NAMALWA (cell line): ENCODE measurements at places on chromosomes 2 and 18.

- no peak for DNase-seq
Measured at GRCh38 chr2:4507661-4508060, 804.3 kb downstream of the DCDC2C start.

- no peak for DNase-seq
Measured at GRCh38 chr2:239146741-239147181, 254.1 kb downstream of the HDAC4 start.

GRCh38 chr18:49892148-49892924, 79.0 kb upstream of the ACAA2 start:
- DNase-seq: no peak

- no peak for DNase-seq
Measured at GRCh38 chr2:151102226-151102625, 159.4 kb downstream of the RBM43 start.

- DNase-seq: no peak
Measured at GRCh38 chr2:20071397-20072383, 20.3 kb upstream of the LAPTM4A start.

GRCh38 chr2:120237491-120237902, 14.3 kb upstream of the TMEM185B start:
- no peak for DNase-seq

DNA sequence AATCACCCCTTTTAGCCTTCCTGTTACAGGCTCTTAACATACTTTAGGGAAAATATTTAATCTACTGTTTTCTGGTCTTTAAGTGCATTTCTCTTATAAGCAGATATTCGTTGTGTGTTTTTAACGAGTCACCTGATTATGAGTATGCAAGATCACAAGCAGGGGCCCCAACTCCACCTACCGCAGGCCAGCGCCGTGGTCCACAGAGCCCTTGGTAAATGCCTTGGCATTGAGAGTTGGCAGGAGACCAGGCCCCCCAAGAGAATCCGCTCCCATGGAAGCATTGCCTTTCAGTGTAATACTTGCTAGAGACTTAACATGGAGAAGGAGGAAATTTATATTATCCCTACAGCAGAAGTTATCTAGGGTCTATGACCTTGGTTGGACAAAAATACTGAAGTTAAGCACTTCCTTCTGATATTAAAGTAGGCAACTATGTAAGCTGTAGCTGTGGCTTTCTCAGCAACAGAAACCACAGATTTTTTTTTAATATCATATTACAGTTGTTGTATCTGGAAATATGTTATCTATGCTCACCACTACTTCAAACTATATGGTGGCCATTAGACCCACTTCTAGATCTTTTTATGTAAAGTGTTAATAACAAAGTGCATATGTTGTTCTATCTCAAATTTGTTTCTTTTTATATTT, 241.8 kb upstream of the MGAT5 start:
- no peak for DNase-seq

GRCh38 chr2:35871672-35872071, 483.9 kb upstream of the CRIM1 start:
- no peak for DNase-seq

GRCh38 chr2:165161510-165161909, 42.3 kb downstream of the SCN3A start:
- DNase-seq: no peak

- DNase-seq: no peak
Measured at GRCh38 chr18:5746844-5747243, 148.5 kb downstream of the TMEM200C start.

GRCh38 chr2:232260075-232260474, 118.5 kb upstream of the ALPP start:
- DNase-seq: no peak

DNA sequence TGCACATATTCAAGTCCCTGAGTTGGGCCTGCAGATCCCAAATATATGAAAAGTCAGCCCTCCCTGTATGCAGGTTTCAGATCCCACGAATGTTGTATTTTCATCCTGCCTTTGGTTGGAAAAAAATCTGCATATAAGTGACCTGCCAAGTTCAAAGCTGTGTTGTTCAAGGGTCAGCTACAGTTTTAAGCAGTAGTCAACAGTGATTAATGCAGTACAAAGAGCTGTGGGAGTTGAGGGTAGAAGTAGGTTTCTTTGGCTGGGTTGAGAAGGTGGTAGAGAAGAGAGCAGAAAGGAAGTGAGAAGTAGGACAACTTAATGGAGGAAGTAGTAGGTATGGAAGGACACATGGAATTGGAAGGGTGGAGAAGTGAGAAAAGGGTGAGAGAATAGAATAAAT, 127.9 kb downstream of the ANKRD44 start:
- DNase-seq: no peak

GRCh38 chr2:38497670-38498037, 105.1 kb downstream of the HNRNPLL start:
- DNase-seq: no peak

- DNase-seq: no peak
Measured at GRCh38 chr2:17228461-17228860, 289.8 kb downstream of the RAD51AP2 start.

GRCh38 chr2:121273116-121273515, 11.9 kb downstream of the TFCP2L1 start:
- DNase-seq: no peak

GRCh38 chr2:174171686-174172445, 76.5 kb downstream of the OLA1 start:
- DNase-seq: no peak

DNA sequence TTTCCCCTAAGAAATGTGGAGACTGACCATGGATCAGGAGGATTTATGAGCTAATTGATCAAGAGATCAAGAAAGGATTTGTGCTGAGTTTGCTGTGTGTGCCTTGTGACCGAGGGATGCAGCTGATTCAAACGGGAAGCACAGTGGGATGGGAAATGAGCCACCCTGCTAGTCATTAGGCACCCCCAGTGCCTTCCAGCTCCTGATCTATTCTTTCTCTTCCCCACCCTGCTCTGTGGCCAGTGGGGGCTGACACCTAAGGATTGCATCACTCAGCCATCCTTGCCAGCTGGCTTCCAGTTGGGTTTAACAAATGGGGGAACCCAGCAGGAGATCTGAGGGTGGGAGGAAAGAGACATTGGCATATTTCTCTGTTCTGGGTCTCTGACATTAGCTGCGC, 132.2 kb upstream of the CXCR4 start:
- DNase-seq: peak; percentile 1

- no peak for DNase-seq
Measured at GRCh38 chr2:11955314-11955713, 208.9 kb downstream of the LPIN1 start.

DNA sequence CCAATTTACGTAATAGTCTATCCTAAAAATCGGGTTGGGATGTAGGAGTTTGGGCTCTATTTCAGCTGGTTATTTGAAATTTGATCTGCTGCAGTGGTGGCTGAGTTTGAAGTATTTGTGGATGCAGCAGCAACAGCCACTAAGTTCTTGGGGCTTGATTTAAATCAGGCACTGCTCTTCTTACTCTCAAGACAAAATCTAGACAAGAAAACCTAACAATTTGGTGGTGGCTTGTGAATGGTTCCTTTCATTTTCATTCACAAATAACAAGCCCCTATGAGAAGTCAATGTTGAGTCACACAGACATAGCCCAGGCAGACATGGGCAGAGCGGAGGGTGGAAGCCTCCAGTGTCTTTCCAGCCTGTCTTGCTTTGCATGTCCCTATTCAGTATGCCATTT, 199.3 kb downstream of the LTBP1 start:
- no peak for DNase-seq

- no peak for DNase-seq
Measured at GRCh38 chr18:63859781-63860475, 27.6 kb upstream of the SERPINB2 start.

DNA sequence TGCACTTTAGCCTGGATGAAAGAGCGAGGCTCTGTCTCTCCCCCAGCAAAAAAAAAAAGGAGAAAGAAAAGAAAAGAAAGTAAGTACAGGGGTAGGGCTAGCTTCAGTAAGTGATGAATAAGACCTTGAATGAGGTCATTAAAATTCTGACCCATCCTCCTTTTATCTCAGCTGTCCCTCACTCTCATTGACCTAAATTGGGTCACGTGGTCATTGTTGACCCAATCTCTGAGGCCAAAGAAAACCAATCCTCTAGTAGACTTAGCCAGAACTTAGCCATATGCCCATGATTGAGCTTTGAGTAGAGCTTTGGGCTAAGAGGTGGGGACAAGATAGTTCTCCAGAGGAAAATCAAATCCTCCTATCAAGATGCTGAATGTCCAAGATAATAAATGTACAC, 149.3 kb downstream of the PDE11A start:
- no peak for DNase-seq

- peak; percentile 32 for DNase-seq
Measured at GRCh38 chr2:20562540-20563225, 88.2 kb downstream of the HS1BP3 start.

GRCh38 chr2:65638443-65638842, 206.0 kb upstream of the SPRED2 start:
- peak; percentile 18 for DNase-seq

GRCh38 chr2:187296869-187297268, 151.2 kb downstream of the CALCRL start:
- DNase-seq: no peak

DNA sequence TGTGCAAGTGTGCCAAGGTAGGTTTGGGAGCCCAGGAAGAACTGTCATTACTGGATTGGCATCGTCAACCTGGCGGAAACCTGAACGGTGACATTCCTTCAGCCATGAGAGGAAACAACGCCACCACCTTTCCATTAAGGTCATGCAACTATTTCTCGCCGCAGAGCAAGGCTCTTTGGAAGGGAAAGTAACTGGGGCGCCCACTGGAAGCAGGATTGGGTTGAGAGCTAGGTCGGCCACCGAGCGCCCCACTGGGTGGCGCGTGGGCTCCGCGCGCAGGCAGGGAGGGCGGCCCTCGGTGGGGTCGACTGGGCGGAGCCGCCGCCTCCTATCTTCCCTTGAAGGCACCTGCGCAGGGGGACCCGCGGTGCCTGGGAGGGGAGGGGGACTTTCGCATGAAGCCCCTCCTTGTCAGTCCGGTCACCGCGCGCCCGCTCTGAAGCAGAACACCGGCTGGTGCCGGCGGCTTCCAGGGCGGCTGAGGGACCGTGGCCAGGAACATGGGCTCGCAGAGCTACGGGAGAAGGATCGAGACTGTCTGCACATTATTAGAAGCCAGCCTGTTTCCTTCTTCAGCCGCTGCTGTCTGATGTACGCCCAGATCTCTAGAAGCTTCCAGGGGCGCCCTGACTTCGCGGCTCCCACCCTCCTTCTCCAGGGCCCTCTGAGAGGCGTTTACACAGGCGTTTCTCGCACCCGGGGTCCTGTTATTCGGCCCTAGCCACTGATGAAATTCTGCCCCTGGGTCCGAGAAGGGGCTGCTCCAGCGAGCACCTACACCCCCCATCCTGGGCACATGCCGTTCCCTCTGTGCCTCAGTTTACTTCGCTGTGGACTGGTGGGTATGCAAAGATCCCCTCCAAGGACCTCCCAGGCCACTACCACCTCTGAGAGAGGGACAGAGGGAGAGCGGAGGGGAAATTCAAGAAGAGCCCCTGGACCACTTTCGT, 27.3 kb upstream of the MAL start:
- DNase-seq: no peak

GRCh38 chr18:59918320-59918755, 18.5 kb downstream of the PMAIP1 start:
- peak; percentile 61 for DNase-seq

DNA sequence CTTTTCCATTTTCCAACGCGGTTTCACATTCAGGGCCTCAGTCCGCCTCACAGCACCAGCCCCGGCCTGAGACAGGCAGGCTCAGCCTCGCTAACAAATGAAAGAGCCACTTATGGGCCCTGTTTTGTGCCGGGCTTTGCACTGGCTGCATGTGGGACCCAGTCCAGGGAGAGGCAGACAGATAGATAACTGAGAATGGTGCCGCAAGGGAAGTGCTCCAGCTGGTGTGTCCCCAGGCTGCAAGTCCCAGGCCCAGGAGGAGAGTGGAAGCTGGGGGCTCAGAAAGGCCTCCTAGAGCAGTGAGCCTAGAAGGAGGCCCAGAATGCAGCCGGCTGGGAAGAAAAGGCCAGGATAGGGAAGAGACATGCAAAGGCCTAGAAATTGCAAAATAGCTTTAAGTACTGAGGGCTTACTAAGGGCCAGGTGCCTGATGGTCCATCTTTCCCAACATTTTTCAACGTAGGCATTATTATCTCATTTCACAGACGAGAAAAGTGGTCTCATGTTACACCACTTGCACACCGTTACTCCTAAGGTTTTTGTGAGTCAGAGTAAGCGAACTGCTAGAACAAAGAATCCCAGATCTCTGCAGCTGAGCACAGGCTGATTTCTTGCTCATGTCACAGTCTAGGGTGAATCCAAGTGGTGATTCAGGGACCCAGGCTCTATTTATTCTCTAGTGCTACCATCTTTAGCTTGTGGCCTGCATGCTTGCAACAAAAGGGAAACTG, 26.0 kb downstream of the ADRA2B start:
- no peak for DNase-seq

DNA sequence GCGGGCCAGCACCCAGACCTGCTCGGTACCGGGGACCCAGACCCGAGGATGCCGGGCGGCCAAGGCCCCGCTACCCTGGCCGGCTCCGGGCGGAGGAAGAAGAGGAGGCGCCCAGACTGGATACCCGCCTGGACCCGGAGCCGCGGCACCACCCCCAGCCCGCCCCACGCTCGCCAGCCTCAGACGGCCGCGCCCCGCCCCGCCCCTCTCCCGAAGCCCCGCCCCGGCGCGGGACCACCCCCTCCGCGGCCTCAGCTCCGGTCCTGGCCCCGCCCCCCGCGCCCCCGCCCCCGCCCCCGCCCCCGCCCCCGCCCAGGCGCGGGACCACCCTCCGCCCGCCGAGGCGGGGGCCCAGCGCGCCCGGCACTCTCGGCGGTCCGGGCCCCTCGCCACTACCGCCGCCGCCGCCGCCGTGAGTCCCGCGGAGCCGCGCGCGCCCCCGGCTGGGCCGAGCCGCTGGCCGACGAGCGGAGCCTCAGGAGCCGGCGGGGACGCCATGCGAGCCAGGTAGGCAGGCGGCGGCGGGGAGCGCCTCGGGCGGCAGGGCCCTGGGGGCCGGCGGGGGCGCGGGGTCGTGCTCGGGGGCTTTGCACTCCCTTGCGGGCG, at the start of gene SH3BP4:
TSS of gene SH3BP4 (plus strand) at position 354 of the 606 bp plus-strand sequence. CDS start 82,986 bp downstream, outside the sequence.
- DNase-seq: no peak

DNA sequence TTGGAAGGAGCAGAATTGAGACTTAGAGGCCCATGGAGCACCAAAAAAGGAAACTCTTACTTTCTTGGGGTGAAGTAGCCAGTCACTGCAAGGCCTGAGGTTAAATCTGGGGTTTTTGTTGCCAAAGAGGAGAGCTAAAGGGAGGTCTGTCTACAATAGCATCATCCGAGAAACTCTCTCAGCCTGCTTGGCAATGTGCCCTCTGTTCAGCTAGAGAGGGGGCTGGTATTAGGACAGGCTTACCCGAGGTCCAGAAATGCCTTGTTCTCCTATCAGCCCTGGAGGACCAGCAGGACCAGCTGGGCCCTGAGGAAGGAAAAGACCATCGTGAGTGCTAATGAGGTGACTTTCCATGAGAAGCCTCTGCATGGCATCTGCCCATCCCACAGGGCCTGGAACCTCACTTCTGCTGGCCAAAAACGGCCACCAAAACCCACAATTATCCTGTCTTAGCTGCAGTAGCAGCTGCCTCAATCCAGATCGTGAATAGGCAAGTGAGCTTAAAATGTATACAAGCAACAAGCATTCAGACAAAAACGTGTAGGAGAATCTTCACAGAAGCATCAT, 61.6 kb downstream of the COL6A3 start:
- no peak for DNase-seq

- peak; percentile 88 for DNase-seq
Measured at GRCh38 chr18:32714571-32715148, 58.2 kb downstream of the KLHL14 start.

GRCh38 chr2:88866756-88867155, 175.3 kb downstream of the RPIA start:
- peak; percentile 91 for DNase-seq
